Stimulated activated CD4-positive, alpha-beta T cell treated with anti-CD3 and anti-CD28 coated beads, Interleukin-15, amount 100 ng/mL, for 24 hours (primary cell): ENCODE measurements at places on chromosomes 3 and 15.

DNA sequence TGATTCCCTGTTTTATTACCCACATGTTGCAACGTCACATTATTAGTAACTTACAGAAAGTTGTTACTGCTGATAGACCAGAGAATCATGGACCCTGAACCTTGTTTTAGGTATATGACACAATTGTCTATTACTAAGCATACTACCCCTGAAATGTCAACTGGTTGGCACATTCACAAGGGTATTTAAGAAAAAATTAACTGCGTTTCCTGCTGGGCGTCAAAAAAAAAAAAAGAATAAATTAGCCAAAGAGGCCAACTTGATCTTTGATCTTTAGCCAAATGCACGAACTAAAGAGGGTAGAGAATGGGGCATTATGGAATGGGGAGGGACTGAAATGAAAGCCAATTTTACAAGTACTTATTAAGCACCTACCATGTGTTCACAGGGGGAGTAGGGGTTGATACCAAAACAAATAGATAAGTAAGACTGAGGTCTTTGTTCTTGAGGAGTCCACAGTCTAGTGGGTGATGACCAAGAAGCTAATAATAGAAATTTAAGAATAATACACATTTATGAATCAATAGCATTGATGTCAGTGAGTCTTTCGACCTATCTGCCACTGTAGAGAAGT is 17.8 kb upstream of the MUC13 start:
- no peak for DNase-seq

DNA sequence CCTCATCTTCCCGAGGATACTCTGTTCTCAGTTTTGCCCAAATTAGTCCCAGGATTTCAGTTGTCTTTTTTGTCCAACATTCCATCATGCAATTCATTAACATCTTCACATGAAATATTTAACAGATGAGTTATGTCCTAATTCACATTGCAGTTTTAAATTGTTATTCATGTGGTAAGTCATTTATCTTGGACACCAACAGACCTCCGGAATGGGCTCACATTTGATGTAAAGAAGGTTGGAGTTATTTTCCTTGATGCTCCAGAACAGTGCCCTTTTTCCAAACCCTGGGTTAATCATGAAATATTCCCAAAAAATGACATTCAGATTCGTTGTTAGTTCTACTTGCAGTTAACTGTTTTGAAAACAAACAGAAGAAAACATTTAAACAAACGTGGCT is 32.8 kb upstream of the LRTM1 start:
- no peak for DNase-seq

DNA sequence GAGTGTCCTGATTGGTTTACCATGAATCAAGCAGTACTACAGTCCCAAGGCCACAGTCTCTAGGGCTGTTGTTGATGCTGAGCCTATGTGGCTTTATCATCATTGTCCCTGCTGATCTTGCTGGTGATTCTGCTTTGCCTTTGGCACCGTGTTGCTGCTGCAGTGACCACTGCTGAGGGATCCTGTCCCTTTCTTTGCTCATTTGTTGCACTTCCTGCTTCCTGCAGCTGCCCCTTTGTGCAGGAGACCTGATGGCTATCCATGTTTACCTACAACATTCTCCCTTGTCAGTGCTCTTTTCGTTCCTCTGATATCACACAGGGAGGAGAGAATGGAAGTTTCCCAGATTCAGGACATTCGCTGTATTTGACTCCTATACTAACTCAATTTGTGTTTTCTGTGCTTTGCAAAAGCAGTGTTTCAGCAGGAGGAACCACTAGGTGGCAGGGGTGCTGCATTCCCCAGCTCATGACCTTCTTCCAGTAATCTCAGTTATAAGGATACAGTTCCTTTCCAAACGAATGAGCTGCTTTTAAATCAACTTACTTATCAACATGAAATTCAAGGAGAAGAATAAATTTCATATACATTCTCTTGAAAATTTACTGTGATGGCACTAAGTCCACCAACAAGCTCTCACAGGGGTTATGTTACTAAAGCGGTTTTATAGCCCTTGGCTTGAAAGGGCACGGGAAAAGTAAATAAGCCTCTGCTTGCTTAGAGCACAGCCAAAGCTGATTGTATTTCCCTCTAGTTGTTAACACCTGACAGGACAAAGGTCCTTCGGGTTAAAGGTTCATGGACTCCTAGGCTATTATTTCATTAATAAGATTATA is 9.7 kb upstream of the THUMPD3 start:
- DNase-seq = peak; percentile 59

DNA sequence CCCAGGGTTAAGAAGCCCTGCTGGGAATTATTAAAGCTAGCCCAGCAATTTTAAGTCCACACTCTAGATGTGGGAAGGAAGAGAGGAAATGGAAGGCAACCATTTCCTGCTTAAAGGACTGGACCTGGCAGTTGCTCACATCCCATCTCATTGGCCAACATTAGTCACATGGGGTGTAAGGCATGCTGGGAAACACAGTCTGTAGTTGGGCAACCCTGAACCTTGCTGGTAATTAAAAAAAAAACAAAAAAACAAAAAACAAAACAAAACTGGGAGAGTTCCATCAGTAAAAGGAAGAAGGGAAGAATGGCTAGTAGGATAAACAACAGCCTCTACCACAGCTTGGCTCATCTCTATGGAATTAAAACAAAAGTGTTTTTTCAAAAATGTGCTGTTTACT is 136.0 kb downstream of the VGLL4 start:
- DNase-seq = no peak

GRCh38 chr3:150544726-150545125 is 1.6 kb downstream of the SERP1 start:
- DNase-seq = no peak

DNA sequence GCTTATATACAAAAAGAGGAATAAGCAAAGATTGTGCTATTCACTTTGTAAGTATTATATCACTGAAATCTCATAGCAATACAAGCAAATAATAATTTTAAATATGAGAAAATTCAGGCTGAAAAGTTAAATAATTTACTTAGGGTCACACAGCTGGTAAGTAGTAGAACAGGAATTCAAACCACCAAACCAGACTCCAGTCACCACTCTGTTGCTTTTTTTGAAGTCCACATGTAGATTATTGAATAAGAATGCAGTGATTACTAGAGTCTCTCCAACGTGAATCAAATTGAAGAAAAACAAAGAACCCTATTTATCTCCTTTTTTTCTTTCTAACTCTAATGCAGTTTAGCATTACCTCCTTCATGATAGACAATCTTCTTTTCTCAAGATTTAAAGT is 15.9 kb downstream of the SPICE1 start:
- no peak for DNase-seq

DNA sequence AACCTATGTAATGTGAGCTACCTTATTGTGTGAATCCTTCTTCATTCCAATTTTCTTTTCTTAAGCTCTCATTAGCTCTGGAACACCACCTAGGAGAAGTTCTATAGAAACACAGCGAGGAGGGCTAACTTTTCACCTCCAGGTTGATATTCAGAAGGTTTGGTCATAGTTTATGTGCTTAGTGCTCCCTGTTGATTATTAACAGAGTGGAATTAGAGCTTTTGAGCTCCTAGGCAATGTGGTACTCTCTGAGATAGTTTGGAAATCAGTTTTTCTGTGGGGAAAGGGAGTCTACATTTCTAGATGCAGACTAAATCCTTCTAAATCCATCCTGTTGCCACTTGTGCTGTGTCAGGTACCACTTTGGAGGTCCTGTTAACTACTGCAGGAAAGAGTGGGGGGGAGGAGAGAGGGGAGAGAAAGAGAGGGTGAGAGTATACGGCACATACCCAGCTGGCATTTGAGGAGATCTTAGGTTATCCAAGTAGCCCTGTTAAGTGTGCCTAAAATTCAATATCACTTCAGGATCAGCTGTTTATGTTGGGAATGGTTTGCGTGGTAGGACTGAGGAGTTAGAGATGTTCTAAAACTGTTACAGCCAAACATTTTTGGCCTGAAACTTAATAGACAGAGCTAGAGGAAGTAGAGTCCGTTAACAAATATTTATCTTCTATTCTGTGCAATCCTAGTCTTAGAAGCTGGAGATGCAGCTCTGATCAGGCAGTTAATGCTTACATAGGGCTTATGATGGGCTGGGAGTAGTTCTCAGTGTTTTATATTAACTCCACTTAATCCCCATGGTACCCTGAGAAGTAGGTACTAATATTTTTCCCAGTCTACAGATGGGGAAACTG is 117.5 kb upstream of the PROK2 start:
- DNase-seq = no peak

GRCh38 chr15:70039917-70040316 is 57.8 kb downstream of the TLE3 start:
- DNase-seq = no peak

DNA sequence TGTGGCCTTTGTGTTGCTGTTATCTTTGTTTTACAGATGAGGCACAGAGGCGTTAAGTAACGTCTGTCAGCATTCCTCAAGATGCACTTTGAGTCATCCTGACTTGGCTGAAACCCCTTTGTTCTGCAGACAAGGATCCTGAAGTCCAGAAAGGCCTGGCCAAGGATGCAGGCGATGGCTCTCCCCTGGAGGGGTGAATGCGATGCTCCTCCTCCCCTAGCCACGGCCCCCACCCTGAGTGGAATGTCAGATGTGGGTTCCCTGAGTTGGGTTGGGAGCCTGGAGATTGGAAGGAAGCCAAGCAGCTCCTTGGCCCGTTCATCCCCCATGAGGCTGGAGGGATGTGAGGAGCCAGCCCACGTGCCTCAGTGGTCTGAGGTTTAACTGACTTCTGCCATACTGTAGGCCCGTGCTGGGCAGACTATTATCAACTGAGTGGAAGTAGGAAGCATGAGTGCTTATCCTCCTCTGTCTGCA is 43.3 kb downstream of the POMGNT2 start:
- DNase-seq = no peak

- no peak for DNase-seq
Observed at GRCh38 chr3:24365168-24365567, 129.5 kb downstream of the THRB start.

- no peak for DNase-seq
Observed at GRCh38 chr3:89586256-89586655, 478.8 kb downstream of the EPHA3 start.

GRCh38 chr15:29842290-29842689 is 20.0 kb upstream of the TJP1 start:
- no peak for DNase-seq

- no peak for DNase-seq
Observed at GRCh38 chr3:28847736-28848135, 433.1 kb upstream of the RBMS3 start.

DNA sequence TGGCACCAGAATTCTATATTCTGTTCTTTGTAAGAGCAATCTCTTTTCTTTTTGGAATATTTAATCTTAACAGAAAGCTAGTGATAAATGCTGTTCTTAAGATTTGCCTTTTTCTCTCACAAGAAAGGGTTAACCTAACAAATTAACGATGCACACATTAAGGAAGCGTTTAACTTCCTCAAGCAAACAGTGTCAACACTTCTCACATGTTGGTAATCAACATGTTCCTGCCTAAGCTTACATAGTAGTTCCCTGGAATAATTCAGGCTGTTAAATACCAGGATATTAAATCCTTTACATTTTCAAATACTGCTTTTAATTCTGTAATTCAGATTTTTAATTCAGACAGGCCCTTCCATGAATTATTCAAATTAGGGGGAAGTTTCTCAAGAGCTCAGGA is 67.4 kb upstream of the RPL35A start:
- no peak for DNase-seq

DNA sequence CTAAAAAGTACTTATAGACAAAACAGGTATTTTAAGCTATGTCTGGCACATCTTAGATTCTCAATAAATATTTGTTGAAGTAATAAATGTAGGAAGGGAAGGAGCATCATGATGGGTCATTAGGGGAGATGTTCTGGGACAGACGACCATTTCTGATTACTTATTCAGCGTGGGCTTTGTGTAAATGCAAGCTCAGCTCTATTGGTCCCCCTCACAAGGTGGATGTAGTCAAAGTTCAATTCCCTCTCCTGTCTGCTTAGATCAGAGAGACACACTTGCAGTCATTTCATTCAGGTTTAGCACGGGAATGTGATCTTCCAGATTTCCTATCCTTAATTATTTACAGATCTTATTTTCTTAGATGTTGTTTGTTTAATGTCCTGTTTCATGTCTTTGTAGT is 7.5 kb downstream of the GAP43 start:
- DNase-seq = no peak

- no peak for DNase-seq
Observed at GRCh38 chr3:66227915-66228314, 7.1 kb downstream of the SLC25A26 start.

DNA sequence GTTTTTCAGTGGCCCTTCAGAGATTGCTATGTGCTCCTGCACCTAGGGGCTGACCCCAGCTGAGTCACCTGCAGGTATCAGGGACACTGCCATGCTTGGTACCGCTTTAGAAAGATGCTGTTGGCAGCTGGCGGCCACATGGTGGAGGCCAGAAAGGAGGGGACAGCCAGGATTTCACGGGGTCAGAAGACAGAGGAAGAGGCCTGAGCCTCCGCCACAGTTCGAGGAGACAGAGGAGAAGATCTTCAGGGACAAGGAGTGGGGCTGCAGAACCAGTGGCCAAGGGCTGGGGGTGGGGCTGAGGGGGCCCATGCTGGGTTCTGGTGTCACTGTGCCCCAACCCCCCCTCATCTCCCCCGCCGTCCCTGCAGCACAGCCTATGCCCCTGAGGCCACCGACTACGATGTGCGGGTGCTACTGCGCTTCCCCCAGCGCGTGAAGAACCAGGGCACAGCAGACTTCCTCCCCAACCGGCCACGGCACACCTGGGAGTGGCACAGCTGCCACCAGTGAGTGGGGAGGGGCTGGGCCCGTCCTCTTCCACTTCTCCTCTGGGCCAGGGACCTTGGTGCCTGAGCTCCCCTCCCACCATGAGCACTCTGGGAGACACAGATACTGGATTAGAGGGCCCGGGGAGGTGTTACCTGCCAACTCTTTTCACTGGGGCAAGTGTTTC is 19.9 kb downstream of the LOXL1 start:
- no peak for DNase-seq

DNA sequence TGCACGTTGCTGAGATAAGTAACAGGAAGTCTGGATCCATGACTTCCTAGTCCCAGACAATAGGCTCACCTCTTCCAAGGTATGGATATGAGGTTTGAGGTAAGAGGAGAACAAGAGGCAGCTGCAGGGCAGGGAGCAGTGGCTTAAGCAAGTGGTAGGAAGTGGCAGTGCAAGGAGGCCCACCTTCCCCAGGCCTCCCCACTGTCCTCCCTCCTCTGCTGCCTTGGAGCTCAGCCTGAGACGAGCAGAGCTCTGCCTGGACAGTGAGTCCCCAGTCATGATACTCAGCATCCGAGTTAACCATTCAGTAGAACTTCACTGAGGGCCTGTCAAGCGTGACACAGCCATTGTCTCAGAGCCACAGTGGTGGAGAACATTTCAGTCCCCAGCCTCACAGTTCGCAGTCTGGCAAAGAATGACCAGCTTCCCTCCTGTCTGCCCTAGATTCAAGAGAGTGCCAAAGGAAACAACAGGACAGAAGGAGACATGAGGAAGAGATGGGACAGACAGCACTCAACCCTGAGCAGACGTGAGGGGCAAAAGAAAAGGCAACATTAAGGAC is 41.4 kb upstream of the BOC start:
- no peak for DNase-seq

DNA sequence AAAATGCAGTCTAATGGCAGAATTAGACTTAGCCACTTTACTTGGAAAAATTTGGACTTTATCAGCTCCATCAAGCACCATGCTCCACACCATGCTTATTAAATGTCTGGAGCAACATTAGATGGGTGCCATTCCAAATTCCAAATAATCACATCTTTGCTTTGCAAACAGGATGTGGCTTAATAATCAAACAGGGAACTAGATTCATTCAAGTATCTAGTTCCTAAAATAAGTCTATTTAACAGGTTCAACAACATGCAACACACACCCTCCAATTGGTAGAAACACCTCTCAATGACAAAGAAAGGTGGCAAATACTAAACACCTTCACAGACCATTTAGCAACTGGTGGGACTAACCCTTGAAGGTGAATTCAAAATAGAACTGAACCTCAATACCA is 3.5 kb downstream of the HEXA start:
- no peak for DNase-seq

GRCh38 chr3:132596326-132596725 is 744 bp upstream of the ACKR4 start:
- DNase-seq = no peak
